ENCODE measurements at places on chromosomes 13 and 19.

DNA sequence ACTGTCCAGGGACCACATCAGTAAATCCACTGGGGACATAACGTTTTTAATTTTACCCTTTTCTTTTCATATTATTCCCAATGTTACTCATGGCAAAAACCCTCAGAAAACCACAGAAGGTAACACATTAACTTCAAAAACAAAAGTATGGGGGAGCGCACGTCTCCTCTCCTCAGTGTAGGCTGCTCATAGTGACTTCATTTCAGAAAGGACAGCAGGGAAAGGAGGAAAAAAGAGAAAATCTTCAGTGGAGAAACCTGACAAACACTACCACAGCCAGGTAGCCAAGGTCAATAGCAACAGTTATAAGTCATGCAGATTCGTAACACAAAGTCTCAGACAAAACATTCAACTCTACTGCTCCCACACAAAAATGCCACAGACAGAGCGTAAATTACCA, 21.4 kb downstream of the DZIP1 start:
- no peak for ATAC-seq

DNA sequence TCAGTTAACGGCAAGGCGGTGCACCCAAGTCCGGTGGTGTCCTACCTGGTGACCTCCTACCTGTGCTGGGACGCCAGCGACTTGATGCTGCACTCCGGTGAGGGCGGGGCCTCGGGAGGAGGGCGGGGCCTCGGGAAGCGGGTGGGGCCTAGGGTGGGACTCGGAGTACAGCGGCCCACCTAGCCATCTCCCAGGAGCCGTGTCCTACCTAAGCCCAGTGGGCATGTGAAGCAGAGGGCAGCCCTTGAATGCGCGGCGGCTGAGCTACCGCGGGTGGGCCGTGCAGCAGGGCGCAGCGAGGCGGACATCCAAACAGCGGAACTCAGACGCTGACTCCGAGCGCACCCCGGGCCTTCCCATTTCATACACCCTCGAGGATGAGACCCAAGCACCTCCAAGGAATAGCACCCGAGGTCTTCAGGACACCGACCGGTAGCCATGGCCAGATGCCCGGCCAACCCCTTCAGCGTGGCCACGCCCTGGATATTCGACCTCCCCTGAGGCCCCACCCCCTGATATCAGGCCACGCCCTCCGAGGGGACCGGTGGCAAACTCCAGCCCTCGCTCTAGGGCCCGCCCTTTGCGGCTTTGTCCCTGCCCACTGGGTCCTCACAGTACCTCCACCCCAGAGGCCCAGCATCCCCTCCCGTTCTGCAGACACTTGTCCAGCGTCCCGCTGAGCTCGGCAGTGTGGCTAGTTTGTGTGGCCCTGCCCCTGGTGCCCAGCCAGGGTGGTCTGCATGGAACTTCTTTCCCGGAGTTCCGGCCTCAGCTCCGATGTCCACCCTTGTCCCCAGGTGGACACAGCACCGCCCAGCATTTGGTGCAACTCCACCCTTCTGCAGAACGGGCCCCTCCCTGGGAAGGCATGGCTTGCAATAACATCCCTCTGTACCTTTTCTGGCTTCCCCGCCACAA, 5.4 kb downstream of the KLK1 start:
- peak; percentile 46 for ATAC-seq

GRCh38 chr13:46172531-46172991, 9.4 kb downstream of the LCP1 start:
- ATAC-seq: peak; percentile 23

- no peak for ATAC-seq
Measured at GRCh38 chr19:58311345-58311865, 6.2 kb downstream of the ERVK3-1 start.

GRCh38 chr13:46165485-46166223, 16.3 kb downstream of the LCP1 start:
- ATAC-seq: peak; percentile 87

- no peak for ATAC-seq
Measured at GRCh38 chr13:75437582-75438318, 44.2 kb downstream of the TBC1D4 start.

- no peak for ATAC-seq
Measured at GRCh38 chr13:30256713-30257467, 50.5 kb downstream of the KATNAL1 start.

DNA sequence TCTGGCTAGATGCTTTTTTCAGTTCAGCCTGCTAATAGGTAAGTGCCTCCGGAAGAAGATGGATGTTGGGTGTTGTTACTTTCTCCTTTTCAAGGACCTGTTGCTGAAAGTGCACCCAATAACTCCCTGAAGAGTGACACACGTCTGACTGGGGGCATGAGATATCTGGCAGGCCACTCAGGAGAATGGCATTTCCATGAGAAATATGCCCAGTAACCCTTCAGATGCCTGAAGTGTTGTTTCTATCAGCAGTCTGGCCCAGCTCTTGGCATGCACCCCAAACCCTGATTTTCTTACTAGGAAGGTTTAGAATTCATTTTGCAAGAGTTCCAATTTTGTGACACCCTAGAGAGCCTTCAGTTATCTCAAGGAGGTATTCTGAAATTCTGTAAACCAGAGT, 71.5 kb downstream of the ARHGAP35 start:
- ATAC-seq: no peak

GRCh38 chr13:93750676-93751075, 524.1 kb downstream of the GPC6 start:
- no peak for ATAC-seq

DNA sequence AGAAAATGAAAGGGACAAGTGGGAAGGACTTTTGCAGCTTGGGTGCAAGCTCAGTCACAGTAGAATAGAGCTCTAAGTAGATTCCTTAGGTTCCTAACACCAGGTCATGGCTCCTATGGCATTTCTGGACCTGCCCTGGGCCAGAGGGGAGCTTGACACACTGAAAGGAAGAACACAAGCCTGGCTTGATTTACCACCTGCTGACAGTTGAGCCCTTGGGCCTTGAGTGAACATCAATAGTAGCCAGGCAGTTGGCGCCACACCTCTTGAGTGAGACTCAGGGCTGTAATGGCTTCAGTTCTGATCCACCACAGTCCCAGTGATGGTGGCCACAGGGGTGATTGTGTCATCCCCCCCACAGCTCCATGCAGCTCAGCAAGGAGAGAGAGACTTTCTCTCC, 221.9 kb upstream of the PCDH17 start:
- ATAC-seq: no peak

- ATAC-seq: peak; percentile 46
Measured at GRCh38 chr13:111216166-111216960, 101.3 kb downstream of the ARHGEF7 start.

- ATAC-seq: no peak
Measured at GRCh38 chr19:35629332-35629633, 447 bp downstream of the RBM42 start.

- ATAC-seq: no peak
Measured at GRCh38 chr19:34818270-34818669, 45.3 kb upstream of the ZNF599 start.

GRCh38 chr19:18533058-18533457, 10.3 kb downstream of the FKBP8 start:
- no peak for ATAC-seq

- ATAC-seq: peak; percentile 33
Measured at GRCh38 chr13:51647067-51647466, 62.8 kb downstream of the WDFY2 start.

DNA sequence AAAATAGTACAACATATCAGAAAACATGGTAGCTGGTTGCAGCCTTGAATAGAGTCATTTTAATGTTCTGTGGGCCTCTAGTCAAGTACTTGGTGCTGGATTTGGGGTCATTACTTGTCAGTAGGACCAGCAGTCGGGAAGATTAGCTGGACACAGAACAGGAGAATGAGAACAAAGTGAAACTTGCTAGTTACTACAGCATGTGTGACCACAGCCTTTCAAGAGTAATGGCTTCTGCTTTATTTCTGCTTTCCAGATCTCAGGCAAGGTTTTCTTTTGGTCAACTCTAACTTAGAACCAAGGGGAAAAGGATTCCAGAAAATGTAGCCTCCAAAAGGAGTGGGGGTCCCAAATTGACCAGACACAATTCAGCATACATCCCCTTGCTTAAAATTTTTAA, 17.1 kb upstream of the VWA8 start:
- no peak for ATAC-seq

DNA sequence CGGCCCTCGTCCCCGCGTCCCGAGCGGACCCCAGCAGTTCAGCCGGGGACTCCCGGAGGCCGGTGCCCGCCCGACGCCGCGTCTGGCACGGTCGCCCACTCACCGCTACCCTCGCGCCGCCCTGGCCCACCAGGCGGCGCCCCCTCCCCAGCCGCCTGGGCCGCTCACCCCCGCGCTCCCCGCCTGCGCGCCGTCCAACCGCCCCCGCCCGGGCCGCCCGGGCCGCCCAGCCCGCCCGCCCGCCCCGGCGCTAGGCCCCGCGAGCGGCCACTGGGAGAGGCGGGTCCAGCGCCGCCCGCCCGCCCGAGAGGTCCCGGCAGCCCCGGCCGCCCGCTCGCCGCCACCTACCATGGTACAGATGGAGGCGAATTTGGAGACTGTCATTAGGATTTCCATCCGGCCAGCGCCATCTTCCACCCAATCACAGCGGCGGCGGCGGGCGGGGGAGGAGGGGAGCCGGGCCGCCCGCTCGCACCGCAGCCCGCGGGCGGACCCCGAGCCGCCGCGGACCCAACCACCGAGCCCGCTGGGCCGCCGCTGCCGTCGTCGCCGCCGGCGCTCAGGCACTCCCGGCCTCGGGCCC, at the start of gene USP12:
Gene USP12, minus strand, starts transcription at position 568 of the 583 bp plus-strand sequence. Its CDS starts 172 bp downstream, at position 396.
- peak; percentile 7 for ATAC-seq

DNA sequence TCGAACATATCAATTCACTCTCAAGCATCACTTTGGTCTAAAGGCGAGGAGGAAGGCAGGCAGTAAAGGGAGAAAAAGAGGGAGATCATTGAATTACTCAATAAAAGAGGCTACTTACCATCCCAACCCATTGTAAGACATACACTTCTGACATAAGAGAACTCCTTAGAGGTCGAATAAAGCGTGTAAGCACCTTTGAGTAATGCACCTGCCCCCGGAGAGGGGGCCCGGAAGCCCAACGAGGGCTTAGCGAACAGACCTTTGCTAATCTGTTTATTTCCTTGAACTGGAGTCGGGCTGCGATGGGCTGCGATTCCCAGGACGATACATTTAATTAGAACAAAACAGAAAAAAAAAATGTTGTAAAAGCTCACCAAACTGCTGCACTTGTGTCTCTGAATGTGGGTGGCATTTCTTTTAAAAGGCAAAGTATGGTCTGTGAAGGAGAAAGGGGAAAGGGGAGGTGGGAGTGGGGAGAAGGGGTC, 3.0 kb downstream of the ZC3H4 start:
- ATAC-seq: no peak

DNA sequence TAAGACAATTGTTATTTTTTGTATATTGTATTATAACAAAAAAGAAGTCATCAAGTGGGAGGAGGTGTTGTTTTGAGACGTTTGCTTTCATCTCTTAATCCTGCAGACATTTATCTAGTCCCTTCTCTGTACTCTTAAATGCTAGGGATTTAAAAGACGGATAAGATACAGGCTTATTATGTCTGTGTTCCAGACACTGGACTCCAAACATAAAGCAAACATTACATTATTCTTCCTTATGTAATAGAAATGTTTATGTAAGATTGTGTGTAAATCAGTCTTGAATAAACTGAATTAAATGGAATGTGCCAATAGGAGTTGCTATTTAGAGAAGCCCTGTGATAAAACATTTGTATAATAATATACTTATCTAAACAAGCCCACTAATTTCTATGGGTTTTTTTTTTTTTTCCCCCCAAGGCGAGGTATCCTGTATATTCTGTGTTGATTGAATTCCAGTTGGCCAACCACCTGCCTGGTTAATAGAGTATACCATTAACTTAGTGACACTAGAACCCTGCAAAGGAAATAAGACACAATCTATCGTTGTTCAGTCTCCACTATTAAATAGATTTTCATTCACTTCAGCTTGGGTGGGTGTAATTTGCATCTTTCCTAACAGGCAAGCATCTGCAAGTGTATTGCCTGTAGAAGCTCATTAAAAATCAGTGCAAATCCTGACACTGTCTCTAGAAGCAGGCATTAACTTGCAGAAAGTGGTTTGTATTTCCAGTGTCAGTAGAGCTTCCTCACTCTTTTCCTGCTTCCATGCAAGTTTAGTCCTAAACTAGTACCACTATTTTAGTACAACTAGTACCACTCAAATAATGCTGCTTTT, 69.0 kb downstream of the LRCH1 start:
- ATAC-seq: no peak

DNA sequence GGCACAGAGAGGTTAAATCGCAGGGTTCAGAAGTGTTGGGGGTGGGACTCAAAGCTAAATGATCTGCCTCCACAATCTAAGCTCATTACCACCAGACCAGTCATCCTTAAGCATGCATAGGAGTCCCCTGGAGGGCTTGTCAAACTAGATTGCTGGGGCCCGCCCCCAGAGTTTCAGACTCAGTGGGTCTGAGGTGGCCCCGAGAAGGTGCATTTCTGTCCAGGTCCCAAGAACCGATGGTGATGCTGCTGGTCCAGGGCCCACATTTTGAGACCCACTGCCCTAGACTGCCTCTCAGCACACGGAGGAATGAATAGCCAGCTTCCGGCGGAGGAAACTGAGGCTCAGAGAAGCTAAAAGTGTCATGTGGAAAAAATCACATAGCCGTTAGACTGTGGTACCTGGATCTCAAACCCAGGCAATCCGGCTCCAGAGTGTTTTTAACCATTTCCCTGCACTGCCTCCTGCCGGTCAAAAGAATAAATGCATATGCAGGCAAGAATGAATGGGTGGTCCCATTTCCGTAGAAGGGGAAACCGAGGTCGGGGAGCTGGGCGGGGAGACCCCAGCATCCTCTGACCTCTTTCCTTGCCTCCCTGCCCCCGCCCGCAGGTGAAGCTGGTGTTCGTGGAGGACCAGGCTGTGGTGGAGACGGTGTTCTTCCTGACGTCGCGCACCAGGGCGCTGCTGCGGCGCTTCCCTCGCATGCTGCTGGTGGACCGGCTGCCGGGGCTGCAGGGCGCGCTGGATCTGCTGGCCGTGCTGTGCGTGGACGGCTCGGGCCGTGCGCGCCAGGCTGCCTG, 23.8 kb downstream of the ZSWIM9 start:
- ATAC-seq: no peak

GRCh38 chr13:28654276-28654675, 4.7 kb upstream of the POMP start:
- ATAC-seq: no peak

DNA sequence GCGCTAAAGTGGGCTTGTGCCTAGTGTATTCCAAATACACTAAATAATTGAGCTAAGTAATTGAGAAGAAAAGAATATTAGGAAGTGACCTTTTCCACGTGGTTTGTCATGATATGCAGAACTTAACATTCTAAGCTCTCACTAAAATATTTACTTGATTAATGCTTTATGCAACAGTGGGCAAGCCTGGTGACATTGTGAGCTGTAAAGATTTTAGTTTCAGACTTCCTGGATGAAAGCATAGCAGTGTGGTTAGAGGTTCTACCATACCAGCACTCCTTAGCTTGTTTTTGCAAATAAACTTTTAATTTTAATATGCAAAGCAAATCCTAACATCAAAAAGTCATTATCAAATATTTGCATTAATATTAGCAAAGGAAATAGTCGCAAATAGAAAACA, 1065.1 kb upstream of the SPRY2 start:
- ATAC-seq: no peak

- ATAC-seq: no peak
Measured at GRCh38 chr13:44734201-44734707, 158.1 kb upstream of the TSC22D1 start.

Measured in activated CD4-positive, CD25-positive, alpha-beta regulatory T cell treated with anti-CD3 and anti-CD28 coated beads, Interleukin-2, amount 50 U/mL, for 24 hours (primary cell).